B cell (primary cell): ENCODE measurements at places on chromosomes 16 and 17. TPM values are rescaled to one million over a fixed set of nuclear protein-coding genes. Genes with fewer than 3 reads are reported as not detected.

DNA sequence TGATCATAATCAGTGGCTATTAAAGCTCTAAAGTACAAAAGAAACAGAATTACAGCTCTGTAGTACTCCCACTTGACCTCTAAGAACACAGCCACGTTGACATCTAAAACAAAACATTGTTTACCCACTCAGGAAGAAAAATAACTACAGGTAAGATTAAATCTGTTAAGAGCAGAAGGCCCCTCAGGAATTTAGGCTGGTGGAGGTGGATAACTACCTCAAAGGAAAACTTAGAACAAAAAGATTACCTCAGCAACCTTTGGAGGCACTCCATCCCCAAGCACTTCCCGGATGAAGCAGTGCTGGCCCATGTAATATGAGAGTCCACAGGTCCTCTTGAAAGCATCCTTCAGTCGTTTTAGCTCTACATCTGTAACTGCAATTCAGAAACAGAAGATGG lies 46.7 kb downstream of the USP32 start:
- DNase-seq, result no peak

- DNase-seq, result peak; percentile 90
Measured at GRCh38 chr17:28549236-28550132, 2.9 kb downstream of the UNC119 start.

DNA sequence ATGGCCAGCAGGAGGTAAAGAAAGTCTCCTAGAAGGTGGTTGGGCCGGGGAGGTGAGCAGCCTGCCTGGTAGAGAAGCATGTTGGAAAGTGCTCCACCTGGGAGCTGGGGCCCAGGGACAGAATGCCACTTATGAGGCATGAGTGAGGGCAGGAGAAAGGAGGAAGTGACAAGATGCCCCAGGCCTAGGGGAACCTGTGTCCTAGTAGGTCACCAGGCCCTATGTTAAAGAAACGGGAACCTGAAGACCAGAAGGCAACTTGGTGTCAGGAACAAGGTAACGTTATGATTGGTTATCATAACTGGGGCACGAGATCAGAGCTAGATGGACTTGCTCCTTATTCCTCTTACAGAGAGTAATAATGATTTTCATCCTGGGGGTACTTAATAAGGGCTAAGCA lies 34.3 kb downstream of the PITPNC1 start:
- no peak for DNase-seq

GRCh38 chr17:27569257-27569722 lies 61.7 kb upstream of the LGALS9 start:
- peak; percentile 40 for DNase-seq

DNA sequence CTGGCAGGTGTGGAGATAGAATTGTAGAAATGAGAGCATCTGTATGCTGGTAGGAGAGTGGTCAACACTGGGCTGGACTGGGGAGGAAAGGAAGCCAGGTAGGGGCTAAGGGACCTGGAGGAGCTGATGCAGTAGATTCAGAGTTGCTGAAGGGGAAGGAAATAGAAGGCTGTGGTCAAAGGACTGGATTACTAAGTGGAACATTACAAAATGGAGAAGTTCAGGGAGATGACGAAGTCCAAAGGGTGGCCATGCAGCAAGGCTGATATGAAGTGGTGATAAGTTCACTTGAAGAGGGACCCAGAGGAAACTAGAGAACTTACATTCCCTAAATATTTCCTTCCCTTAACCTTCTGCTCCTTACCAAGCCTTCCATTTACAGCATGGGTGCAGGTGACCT lies 8.6 kb upstream of the CCL2 start:
- DNase-seq, result peak; percentile 18

DNA sequence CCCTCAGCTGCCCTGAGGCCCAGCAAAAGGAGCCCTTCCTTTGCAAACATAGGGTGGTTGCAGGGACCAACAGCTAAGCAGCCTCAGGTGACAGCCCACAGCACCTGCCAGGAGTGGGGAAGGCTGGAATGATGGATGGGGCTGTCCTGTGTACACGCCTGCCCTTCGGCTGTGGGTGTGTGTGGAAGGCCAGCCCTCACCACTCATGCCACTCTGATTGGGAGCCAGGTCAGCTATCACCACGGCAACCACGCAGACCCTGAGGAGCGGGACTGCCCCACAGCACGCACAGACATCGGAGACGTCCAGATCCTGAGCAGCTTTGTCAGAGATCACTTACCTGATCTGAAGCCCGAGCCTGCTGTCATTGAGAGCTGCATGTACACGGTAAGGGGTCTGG lies 11.9 kb downstream of the PIPOX start:
- no peak for DNase-seq

- DNase-seq, result no peak
Measured at GRCh38 chr16:70646260-70647241, at the start of gene IL34. Gene IL34 (plus strand): TSS chr16:70646559. CDS start chr16:70646948, 389 bp downstream.

DNA sequence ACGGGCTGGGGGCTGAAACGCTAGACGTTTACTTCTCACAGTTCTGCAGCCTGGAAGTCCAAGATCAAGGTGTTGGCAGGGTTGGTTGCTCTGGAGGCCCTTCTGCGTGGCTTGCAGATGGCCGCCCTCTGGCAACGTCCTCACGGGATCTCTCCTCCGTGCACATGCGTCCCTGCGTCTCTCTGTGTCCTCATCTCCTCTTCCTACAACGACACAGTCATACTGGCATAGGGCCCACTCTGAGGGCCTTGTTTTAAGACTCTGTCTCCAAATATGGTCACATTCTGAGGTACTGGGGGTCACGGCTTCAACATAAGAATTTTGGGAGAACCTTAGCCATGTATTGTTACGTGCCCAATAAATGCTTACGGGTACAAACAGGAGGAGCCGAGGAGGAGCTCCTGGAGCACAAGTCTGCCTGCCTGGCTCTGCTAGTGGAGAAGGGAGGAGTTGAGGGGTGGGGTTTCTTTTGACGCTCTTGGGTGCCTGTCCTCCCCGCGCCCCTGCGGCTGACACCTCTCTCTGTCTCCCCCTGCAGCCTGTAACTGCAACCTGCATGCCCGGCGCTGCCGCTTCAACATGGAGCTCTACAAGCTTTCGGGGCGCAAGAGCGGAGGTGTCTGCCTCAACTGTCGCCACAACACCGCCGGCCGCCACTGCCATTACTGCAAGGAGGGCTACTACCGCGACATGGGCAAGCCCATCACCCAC lies 141.1 kb downstream of the NTN1 start:
- no peak for DNase-seq

DNA sequence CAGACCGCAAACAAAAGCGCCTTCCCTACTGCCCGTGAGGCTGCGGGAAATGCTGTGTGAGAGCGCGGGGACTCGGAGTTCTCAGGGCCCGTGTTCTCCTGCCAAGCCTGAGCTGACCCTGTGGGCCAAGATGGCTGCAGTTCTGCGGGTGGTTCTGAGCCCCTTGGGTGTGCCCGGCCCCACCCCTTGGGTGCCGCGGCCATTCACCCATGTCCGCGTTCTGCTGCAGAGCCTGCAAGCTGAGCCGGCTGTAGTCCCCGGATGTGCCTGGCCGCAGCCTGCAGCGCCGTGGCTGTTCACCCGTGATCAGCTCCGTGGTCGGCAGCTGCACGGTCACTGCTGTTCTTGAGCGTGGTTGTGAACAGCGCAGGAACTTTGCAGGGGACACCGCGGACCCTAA lies 20.0 kb downstream of the ACSF3 start:
- peak; percentile 65 for DNase-seq

MEIOC gene
- 0.10 TPM in 1 of 2 replicates, not detected in the other for polyA plus RNA-seq

BICDL2 gene
- not detected in 2 replicates for polyA plus RNA-seq

GUCY2D gene
- not detected in 2 replicates for polyA plus RNA-seq

GLTPD2 gene
- polyA plus RNA-seq, result not detected in 2 replicates

EPX gene
- polyA plus RNA-seq, result not detected in 2 replicates

KRT39 gene
- not detected in 2 replicates for polyA plus RNA-seq

VTN gene
- 0.36 and 2.0 TPM in 2 replicates for polyA plus RNA-seq

KRTAP3-2 gene
- polyA plus RNA-seq, result not detected in 2 replicates
